ENCODE measurements at places on chromosomes 13 and 19.

GRCh38 chr13:72757792-72758535, 23.7 kb downstream of the DIS3 start:
- DNase-seq, result no peak

- DNase-seq, result no peak
These were observed 85.1 kb upstream of the MAB21L1 start for GRCh38 chr13:35561540-35561939.

- peak; percentile 68 for DNase-seq
These were observed 12.1 kb upstream of the PEX11G start for GRCh38 chr19:7500811-7501450.

- no peak for DNase-seq
These were observed 90.9 kb downstream of the NALCN start for GRCh38 chr13:101325423-101325822.

DNA sequence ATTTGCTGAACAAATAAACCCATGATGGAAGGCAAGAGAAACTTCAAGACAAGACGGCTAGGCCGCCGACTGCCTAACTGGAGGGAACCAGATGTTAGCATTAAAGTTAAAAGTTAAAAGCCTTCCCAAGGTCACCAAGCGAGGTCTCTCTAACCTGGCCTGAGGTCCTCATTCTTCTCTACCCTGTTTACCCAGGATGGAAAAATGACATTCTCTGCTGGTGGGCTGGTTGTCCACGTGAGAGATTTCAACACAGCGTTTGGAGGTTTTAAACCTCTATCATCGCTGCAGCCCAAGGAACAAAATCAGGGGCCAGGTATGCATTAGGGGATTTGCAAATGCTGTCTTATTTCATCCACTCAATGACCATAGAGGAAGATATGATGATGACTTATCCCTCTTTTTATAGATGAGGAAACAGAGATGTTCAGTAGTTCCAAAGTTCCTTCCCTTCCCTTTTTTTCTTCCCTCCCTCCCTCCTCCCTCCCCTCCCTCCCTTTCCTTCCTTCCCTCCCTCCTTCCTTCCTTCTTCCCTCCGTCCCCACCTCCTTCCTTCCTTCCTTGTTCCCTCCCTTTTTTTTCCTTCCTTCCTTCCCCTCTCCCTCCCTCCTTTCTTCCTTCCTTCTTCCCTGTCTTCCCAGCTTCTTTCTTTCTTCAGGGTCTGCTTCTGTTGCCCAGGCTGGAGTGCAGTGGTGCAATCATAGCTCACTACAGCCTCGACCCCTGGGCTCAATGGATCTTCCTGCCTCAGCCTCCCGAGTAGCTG, 79.7 kb downstream of the INSR start:
- DNase-seq, result no peak

GRCh38 chr19:51019544-51019925, at the start of gene KLK10:
Gene KLK10, minus strand, starts transcription at chr19:51019709. Its CDS starts 579 bp downstream, at chr19:51019130.
- DNase-seq, result no peak

DNA sequence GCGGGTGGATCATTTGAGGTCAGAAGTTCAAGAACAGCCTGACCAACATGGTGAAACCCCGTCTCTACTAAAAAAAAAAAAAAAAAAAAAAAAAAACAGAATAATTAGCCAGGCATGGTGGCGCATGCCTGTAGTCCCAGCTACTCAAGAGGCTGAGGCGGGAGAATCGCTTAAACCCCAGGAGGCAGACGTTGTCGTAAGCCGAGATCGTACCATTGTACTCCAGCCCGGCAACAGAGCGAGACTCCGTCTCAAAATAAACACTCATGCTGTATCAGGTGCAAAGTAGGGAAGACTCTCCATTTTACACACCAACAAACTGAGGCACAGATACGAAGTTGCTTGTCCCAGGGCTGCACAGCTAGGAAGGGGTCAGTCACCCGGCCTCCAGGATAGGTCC, 15.6 kb downstream of the TLE6 start:
- no peak for DNase-seq

DNA sequence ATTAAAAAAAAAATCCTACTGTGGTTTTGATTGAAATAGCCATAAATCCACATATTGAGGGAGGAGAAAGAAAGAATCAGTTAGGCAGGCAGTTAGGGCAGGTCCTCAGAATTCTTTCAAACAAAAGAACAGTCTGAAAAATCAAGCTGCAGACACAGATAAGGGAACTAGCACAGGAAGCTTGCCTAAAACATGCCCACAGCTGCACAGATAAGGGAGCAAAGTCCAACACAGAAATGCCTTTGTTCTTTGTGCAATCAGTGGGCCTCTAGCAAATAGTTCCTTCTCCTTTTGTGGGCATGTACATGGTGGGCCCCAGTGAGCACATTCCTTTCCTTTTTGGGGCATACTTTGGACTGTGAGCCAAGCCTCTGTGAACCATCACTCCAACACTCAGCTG, 42.7 kb downstream of the UTP14C start:
- no peak for DNase-seq

DNA sequence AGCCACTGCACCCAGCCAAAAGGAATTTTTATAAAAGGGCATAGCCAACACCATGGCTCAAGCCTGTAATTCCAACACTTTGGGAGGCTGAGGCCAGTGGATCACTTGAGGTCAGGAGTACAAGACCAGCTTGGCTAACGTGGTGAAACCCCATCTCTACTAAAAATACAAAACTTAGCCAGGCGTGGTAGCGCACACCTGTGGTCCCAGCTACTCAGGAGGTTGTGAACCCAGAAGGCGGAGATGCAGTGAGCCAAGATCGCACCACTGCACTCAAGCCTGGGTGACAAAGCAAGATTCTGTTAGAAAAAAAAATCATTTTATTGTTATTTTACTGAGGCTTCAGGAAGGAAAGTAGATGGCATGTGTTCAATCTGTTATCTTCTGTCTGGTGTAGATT, 31.3 kb upstream of the FOXO1 start:
- no peak for DNase-seq

GRCh38 chr19:6987850-6988249, 33.4 kb downstream of the MBD3L2B start:
- DNase-seq, result no peak

GRCh38 chr13:44350775-44351504, 22.7 kb upstream of the SERP2 start:
- no peak for DNase-seq

GRCh38 chr19:4624733-4625362, 14.5 kb upstream of the TNFAIP8L1 start:
- no peak for DNase-seq

DNA sequence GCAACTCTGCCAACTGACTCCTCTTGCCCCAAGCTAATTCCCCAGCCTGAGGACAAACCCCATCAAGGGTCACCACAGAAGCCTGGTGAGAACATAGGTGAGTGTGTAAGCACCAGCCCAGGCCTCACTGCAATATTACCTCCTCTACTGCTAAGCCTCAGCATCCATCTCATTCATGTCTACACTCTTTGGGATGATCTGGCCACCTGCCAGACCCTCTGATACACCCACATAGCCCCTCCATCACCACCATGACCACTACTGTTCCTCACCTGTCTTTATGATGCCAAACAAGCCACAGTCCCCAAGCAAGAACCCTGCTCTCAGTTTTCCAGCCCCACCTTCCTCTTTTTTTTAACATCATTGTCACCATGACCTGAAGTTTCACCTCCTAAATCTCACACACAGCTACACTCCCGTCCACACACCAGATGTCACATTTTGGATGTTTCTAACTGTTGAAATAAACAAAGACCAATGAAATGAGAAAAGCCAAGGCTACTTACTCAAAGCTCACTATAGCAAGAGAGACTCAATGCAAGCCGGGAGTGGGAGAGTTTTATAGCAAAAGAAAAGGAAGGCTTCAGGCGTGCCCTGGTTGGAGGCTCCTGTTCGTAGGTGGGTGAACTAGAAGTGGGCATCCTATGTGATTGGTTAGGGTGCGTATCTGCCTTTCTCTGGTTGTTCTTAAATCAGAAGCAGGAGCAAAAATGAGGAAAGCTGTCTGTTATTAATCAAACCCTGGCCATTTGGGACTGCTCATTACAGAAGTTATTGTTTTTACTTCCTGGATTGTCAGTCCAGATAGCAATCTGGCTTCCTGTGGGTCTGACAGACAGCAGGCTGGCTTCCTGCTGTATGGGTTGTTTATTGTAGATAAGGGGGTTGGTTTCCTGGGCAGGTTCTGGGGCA, 2.0 kb downstream of the ZNF792 start:
- DNase-seq, result no peak

GRCh38 chr19:3108775-3109174, 14.6 kb downstream of the GNA11 start:
- DNase-seq, result peak; percentile 77

DNA sequence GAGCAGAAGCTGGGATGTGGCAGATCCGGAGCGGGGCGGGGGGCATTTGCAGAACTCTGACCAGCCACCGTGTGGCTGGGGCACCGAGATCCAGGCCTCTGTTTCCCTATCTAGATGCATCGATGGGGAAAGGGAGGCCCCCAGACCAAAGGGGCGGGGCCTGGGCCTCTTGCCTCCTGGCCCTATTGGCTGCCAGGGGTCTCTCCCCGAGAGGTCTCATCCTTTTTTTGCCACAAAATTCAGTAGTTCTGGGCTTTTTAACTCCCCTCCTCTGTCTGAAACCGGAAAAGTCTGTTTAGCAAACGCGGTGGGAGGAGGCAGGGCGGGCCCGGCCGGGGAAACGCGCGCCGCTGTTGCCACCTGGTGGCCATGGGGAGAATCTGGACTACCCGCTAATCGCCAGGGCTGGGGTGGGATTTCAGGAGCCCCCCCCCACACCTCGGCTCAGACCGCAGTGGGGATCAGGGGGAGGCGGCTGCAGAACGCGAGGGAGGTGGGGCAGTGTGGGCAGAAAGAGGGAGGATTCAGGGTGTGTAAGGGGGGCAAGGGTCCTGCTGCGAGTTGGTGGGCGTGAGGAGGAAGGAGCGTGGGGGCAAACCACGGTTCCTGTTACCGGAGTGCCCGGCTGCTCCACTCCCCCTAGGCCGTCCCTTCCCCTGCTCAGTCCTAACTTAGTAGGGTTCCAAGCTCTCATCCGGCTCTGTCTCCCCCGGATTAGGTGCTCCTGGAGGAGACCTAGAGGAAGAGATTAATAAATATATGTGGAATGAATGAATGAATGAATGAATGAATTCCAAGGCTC, 28.3 kb downstream of the IL12RB1 start:
- DNase-seq, result peak; percentile 87

GRCh38 chr19:30539315-30539714, 167.1 kb downstream of the ZNF536 start:
- no peak for DNase-seq
